Heart right ventricle (tissue), 16 donors: ENCODE measurements at places on chromosomes 7 and 10. TPM values are rescaled to one million over a fixed set of nuclear protein-coding genes. Genes with fewer than 3 reads are reported as not detected.
A peak's percentile ranks its signal among the peaks of the same experiment; 100 is the strongest.

DNA sequence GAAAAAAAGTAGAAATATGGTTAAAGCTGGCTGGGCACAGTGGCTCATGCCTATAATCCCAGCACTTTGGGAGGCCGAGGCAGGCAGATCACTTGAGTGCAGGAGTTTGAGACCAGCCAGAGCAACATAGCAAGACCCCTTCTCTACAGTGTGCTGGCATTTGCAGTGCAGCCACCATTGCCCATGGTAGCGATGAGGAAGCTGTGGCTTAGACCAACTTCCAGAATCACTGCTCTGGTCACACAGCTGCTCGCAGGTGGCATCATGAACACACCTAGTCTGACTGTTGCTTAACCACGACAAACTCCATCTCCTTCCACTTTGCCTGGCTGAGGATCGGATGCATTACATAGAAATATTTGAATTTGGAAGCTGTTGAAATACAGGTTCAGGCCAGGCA is 137.1 kb downstream of the CUX1 start:
- DNase-seq = no peak

DNA sequence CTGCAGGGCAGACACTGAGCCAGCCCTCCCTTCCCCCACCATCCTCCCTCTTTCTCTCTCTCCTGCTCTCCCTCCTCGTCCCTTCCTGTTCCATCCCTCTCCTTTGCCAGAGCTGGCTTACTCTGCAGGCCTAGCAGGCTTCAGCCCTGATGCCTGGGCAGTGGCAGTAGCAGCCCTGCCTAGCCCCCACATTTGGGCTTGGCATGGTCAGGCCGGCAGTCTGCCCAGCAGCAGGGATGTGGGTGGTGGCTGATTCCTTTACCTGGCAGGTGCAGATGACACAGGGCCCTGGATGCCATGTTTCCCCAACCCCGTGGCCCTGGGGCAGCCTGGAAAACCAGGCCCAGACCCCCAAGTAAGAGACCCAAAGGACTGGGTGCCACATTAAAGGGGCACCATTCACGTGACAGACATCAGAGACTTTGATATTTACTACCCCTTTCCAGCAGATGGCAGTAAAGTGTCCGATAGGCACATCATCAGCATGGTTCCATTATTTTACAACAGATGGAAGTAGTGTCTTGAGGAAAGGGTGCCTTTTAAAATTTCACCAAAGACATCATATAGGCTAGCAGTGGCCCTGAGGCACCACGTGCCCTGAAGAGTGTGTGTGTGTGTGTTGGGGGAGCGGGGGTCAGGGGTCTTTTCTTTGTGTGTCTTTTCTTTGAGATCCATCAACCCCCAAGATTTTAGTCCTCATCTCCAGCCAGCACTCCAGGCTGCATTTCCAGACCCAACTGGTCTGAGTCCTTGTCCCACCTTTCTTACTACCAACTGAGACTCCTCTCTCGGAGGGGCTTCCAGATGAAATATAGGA is 5.9 kb downstream of the KCP start:
- DNase-seq = no peak

- DNase-seq = peak; percentile 78
These were observed 51.4 kb upstream of the PDCD4 start for GRCh38 chr10:110820321-110820814.

Gene FAM25G
- not detected for total RNA-seq

GRCh38 chr10:73991884-73992245 is 6.1 kb upstream of the VCL start:
- DNase-seq = no peak

DNA sequence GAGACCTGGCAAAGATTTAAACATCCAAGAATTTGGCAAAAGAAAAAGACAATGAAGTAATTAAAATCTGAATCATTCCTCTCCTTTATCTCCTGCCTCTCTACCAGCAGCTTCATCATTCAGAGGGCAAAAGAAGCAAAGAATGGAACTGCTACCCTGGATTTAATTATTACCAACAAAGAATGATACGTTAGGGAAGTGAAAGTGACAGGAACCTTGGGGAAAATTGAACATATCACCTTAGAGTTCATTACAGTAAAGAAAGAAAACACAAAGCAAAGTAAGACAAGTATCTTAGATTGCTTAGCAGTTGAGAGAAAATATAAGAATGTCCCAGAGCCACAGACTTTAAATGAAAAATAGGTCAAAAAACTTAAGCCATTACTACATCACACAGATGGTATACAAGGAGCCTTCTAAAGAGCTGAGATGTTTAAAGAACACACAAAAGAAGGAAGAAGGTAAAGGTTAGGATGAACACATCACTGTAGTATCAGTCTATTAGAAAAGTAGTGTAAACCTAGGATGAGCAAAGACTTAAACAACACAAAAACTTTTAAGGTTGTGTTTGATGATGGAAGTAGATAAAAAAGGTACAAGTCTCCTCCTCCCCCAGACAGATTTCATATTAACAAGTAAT is 17.5 kb downstream of the CTNNA3 start:
- no peak for DNase-seq

Gene ZPBP
- total RNA-seq = not detected
